ENCODE measurements at places on chromosomes 5 and 9.

DNA sequence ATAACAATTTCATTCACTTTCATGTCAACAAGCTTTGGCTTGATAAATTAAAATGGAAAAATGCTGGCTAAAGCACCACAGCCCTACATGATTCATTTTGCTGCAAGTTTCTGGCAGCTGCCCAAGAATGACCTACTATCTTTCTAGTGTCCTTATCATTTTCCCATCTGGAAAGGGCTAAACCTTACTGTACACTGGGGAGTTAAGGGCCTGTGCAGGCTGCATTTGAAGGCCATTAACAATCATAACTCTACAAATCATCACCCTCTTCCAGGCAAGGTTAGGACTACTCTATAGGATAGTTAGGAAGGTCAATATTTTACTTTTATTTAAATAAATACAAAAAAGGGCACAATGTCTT, 579.7 kb upstream of the ZNF608 start:
- no peak for DNase-seq

GRCh38 chr5:165425594-165425993, 1920.2 kb downstream of the MAT2B start:
- no peak for DNase-seq

- no peak for DNase-seq
Observed at GRCh38 chr9:114745108-114745848, 60.6 kb downstream of the TNFSF15 start.

DNA sequence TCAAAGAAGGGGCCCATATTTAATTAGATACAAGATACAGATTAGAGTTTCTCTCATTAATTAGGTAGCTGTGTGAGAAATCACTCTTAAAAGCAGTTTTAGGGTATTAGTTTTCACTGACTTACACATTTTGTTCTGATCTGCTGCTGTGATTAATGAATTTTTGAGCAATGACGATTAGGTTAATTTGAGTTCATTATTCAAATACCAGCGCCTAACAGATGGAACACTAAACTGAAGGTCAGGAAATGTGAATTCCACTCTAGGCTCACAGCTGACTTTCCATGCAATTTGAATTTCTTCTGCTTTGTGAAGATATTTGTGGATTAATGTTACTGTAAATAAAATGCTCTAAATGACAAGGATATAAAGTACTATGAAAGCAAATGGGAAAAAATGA, 380.6 kb downstream of the ADGRV1 start:
- no peak for DNase-seq

DNA sequence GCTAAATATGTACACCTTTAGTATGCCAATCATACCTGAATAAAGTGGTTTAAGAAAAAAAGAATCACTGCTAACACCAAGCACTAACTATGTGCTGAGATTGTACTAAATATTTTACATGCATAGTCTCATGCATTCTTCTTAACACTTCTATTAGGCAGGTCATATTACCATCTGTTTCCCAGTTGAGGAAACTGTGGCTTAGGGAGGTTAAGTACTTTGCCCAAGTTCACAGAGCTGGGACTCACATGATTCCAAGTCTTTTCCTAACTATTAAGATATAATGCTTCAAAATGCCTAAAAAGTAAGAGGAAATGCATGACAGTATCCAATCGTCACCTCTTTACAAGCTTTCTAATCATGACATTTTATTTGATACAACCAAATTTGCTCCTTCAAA, 69.2 kb upstream of the PLPP6 start:
- DNase-seq: no peak

DNA sequence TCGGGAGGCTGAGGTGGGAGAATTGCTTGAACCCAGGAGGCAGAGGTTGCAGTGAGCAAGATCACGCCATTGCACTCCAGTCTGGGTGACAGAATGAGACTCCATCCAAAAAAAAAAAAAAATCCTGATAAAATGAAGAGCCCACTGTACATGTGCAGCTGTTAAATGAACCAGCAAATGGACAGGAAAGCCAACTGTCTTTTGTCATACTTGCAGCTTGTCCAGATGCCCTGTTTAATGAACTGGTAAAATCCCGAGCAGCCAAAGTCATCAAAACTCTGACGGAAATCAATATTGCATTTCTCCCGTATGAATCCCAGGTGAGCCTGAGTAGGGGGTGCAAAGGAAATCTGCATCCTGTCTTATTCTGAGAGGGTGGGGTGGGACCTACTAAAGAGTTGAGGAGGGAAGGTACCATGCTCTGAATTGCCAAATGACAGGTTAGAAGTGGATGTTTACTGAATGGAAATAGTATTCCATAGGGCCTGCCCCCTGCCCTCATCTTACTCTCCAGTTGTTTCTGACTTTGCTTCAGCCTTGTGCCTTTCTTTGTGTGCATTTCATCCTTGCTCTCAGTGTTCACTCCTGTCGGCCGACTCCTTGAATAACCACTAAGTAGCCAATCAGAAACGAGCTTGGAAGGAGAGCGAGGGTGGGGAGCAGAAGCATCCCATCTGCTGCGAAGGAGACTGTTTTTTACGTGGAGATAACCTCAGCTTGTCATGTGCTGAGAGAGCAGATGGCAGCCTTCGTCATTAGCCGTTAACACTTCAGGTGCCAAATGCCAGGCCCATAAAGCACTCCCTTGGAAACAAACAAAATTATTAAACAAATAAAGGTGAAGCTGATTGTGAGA, 45.7 kb upstream of the CFAP157 start:
- no peak for DNase-seq

DNA sequence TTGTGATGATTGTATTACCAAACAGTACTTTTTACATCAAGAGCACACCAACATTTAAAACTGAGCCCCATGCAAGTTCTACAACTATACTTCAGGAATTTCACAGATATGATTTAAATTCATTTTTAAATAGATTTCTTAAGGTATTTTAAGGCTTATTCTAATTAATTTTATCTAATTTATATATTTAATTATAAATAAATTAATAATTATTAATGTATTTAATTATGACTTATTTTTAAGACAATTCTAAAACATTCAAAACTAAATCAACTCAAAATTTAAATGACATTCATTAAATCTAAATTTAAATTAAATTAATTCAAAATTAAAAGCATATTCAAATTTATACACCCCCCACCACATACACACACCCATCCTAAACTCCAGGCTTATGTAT, 299.2 kb downstream of the NFIB start:
- DNase-seq: no peak

DNA sequence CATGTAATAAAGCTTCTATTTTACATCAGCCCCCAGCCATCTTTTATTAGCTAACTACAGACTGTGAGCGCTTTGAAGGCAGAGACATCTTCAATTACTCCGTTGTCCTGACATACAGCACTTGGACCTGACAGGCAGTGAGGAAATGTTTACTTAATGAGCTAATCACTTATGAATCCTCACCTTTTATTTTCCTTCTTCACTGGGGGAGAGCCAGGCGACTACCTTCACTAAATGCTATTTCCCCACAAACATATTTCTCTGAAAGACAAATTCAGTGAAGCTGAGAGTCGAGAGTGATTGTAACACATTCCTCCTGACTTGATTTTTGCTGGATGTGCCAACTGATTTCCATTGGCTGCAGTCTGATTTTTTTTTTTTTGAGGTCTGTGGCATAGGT, 192.1 kb upstream of the CLINT1 start:
- DNase-seq: no peak

GRCh38 chr5:170715141-170715540, 68.4 kb upstream of the GABRP start:
- DNase-seq: no peak

DNA sequence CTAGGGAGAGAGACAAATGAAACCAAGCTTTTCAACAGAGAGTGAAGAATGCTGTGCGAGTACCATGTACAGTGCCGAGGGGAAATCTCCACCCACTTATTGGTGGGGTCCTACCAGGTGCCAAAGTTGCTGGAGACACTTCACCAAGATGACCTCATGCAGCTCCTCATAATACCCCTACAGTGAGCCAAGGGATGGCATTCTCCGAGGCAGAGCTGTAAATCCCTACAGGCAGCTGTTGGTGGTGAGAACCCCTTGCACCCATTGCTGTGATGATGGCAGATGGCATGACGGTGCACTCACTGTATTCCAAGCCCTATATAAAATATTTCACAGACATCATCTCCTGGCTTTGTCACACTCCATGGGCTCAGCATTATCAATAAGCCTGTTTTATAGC, 464.9 kb downstream of the SPOCK1 start:
- no peak for DNase-seq
